ENCODE measurements at places on chromosomes 4 and X. TPM values are rescaled to one million over a fixed set of nuclear protein-coding genes. Genes with fewer than 3 reads are reported as not detected.

The SPANXD gene
- total RNA-seq = not detected

The TMPRSS11B gene
- not detected for total RNA-seq

The VBP1 gene
- total RNA-seq = 80.8 TPM

The ATP8A1 gene
- 4.5 TPM for total RNA-seq

The AIMP1 gene
- 43.9 TPM for total RNA-seq

The XPNPEP2 gene
- total RNA-seq = not detected

The BMP15 gene
- not detected for total RNA-seq

The AFF2 gene
- 3.2 TPM for total RNA-seq

The RIBC1 gene
- 1.1 TPM for total RNA-seq

The CSN1S1 gene
- total RNA-seq = not detected

The GUCY1B1 gene
- total RNA-seq = 8.3 TPM

The RAPGEF2 gene
- total RNA-seq = 16.2 TPM

The TEX13C gene
- total RNA-seq = not detected

The SOWAHD gene
- 0.31 TPM for total RNA-seq

The GAK gene
- 56.3 TPM for total RNA-seq

The MAGEA8 gene
- total RNA-seq = not detected

The TCEAL3 gene
- total RNA-seq = 36.5 TPM

The PABPC4L gene
- total RNA-seq = 2.3 TPM

The TMEM150C gene
- total RNA-seq = 1.5 TPM

The FGG gene
- not detected for total RNA-seq

The SLC7A11 gene
- total RNA-seq = 22.7 TPM

The RENBP gene
- 2.5 TPM for total RNA-seq

The TACR3 gene
- total RNA-seq = 0.03 TPM

The SPATA18 gene
- not detected for total RNA-seq

The DHRSX gene
- total RNA-seq = 40.7 TPM

The RAB39B gene
- not detected for total RNA-seq

The GLRA2 gene
- not detected for total RNA-seq

The RHOH gene
- not detected for total RNA-seq

The ANKRD50 gene
- total RNA-seq = 20.0 TPM

The SYTL5 gene
- 0.16 TPM for total RNA-seq

The ERVMER34-1 gene
- 0.13 TPM for total RNA-seq

The FAM13A gene
- 16.8 TPM for total RNA-seq

The CSAG1 gene
- not detected for total RNA-seq

The NLGN3 gene
- 0.24 TPM for total RNA-seq

Data from myocyte (in vitro differentiated cells).